ENCODE measurements at places on chromosomes 11 and 22.

DNA sequence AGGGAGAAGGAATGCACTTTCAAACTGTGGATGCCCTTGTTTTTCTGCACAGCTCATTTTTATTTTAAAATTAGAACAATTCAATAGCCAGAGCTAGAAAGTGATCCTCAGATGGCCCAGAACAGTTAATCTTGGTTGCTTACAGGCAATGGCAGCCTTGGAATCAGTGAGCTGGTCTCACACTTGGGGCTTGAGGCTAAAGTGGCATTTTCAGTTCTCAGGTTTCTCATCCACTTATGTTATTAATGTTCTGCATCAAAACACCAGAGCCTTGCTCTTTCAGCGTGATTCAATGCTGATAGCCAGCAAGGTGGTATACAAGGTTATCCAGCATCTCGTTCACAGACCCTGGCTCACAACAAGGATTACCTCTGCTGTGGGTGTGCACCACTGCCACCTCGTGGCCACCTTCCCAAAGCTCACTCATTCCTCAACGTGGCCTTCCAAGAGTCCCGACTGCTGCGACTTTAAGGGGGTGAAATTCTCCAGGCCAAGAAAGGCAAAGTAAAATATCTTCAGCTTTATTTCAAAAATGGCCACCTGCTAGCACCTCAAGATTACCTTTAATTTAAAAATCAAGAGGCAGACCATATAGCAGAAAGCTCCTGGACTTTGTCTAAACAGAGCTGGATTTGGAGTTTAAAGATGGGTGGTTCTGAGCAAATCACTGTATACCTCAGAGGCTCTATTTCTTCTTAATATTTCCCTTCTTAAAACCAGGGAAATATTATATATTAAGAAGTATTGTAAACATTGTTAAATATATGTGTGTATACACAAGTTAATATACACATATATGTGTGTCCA, 34.2 kb upstream of the FSHB start:
- no peak for DNase-seq

- DNase-seq, result no peak
Measured at GRCh38 chr11:96137373-96137772, 205.6 kb downstream of the MAML2 start.

DNA sequence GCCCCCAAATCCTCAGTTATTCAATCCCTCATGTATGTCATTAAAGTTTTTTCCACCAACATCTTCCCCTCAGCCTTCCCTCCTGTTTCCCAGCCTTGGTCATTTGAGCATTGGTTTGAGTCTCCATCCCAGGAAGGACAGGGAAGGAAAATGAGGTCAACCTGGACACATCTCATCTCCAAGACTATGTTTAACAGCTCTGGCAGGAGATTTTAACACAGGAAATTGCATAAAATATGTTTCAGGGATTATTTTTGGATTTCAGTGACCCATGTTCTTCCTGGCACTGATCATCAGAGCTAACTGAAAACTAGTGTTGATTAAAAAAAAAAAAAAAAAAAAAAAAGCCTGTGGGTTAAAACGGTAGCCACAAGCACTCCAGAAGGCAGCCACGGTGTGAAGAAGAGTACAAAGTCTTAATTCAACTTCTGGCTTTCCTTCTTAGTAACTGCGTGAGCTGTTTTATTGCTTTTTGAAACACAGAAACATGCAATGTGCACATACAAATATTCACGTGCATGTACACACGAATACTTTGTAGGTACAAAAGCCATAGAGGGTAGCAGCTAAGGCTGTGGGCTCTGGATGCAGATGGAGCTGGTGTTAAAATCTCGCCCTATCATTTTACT, 164.4 kb upstream of the DDI1 start:
- no peak for DNase-seq

GRCh38 chr11:16678466-16679116, 59.9 kb upstream of the C11orf58 start:
- no peak for DNase-seq

DNA sequence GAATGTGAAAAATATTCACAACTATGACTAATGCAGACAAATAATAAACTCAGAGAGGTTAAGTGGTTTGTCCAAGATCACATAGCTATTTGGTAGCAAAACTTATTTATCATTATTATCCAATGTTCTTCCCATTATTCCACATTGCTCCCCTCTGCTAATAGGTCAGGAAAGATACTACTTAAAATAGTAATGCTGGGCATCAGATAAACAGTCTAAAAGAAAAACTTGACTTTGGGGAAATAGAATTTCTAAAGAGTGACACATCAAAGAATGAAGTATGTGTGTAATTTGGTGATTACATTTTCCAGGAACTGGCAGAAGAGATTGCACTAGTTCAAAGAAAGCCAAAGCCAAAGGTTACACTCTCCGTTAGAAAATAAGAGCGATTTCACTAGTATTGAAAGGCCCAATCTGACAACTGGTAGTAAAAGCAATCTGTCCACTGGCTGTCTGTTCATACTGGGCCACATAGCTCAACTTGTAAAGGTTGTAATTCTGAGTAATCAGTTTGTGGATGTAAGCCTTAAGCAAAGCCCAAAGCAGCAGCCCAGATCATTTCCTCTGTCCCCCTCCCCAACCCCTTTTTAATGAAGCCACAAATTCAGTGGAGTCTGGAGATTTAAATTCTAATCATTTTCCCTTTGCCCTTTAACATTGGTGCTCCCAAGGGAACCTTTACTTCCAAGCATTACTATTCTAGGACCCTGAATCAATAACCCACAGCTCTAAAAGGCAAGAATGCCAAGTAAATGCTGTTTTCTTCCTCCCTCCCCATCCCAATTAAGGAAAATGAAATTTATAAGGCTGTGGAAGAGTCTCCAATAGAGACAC, 283.5 kb downstream of the TTC28 start:
- DNase-seq, result no peak

GRCh38 chr22:41445129-41446056, 1.2 kb downstream of the TOB2 start:
- DNase-seq, result no peak

GRCh38 chr11:130677486-130678153, 229.2 kb downstream of the ADAMTS15 start:
- DNase-seq, result no peak

GRCh38 chr11:27806122-27806521, 105.9 kb upstream of the BDNF start:
- no peak for DNase-seq

- DNase-seq, result no peak
Measured at GRCh38 chr11:78140392-78141077, 1.1 kb upstream of the ALG8 start.

DNA sequence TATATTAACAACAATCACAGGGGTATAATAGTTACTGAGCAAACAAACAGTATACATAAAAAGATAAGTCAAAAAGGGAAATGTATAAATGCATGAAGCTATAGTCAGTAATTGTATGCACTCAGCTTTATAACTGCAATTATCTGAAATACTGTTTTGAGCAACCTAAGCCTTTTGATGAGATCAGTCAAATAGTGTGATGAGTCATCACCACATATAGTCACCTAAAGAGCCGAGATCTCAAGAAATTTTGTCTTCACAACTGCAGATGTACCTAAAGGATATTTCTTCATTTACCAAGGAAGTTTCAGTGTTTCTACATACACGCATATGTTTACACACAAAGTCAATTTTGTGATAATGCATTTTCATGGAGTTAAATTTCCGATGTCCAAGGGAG, 5.4 kb upstream of the OR51A2 start:
- DNase-seq, result no peak

GRCh38 chr22:40808018-40808841, 10.9 kb downstream of the SLC25A17 start:
- DNase-seq, result no peak

GRCh38 chr11:112023104-112023503, 2.1 kb upstream of the DLAT start:
- DNase-seq, result no peak

- DNase-seq, result no peak
Measured at GRCh38 chr11:127926721-127927120, 660.6 kb downstream of the ETS1 start.

- no peak for DNase-seq
Measured at GRCh38 chr11:77776455-77776854, 44.1 kb downstream of the RSF1 start.

DNA sequence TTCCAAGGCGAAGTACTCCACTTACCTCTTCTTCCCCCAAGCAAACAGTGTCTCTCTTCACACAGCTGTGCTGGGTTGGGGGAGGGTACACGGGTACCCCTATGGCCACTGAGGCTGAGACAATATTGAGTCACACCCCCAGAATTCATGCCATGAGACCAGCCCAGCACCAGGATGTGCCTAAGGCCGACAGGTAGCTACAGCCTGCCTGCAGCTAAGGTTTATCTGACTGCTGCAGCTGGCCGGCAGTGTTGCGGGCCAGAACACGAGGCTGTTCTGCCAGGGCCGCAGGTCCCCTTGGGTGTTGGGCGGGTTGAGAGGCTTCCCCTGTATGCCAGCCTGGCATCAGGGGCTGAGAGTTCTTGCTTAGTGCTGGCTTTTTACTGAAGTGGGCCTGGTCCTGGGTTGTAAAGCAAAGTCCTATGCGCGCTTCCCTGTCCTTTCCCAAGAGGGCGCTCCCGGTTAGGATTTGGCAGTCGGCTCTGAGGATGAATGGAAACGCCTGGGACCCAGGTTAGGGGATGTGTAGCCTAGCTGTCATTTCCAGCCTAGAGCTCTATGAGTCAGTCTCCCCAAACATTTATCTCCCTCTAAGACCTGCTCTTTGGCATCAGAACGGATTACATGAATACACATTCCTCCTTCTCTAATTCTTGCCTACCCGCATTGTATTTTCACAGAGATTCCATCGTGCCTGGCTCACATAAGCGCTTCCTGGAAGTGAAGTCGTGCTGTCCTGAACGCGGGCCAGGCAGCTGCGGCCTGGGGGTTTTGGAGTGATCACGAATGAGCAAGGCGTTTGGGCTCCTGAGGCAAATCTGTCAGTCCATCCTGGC, 7.1 kb downstream of the USP18 start:
- no peak for DNase-seq

- no peak for DNase-seq
Measured at GRCh38 chr22:21646608-21647590, 4.8 kb downstream of the SDF2L1 start.

DNA sequence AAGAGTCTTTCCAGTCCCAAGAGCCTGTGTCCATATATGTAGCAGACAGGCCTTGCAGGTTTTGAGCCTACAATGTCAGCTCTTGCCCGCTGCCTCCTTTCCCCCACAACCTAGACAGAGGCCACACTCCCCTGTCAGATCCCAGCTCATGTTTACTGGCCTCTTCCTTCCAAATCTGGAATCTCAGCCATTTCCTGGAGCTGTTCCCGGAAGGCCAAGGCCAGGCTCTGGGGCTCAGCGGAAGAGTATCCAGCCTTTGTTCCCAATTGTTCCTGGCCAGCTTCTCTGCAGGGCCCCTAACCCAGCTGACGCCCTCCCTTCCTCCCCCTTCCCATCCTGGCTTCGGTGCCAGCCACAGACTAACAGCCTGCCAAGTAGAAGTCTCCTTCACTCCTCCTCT, 1.0 kb upstream of the ROBO4 start:
- no peak for DNase-seq

DNA sequence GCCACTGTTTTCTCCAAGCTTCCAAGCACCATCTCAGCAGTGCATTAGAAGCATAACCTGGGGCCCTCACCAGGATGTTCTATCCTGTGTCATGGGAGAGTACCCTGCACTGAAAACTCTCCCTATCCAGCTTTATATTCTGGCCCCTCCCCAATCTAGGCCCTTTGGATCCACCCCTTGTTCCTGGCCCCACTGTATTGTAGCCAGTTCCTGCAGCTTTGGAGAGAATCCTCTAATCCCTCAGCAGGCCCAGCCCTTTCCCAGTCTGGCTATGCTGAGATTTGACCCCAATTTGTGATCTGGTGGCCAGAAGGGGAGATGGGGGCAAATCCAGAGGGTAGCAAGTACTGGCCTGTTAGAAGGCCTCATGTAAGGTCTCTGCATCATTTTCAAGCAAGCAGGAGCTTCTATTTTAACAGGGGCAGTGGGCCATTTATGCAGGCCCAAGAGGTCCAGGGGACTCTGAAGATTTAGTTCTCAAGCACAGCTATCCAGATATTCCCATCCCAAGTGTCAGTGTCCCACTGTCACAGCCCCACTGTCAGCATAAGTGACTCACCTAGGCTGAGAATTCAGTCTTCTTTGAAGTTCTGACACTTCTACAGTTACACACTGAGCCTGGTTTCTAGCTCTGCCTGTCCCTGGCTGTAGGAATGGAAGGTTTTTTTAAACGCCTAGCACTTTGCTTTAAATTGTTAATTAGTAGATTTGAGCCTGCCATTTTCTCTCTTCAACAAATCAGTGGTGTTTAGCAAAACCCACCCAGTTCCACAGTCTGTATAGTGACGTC, 589.5 kb upstream of the CADM1 start:
- no peak for DNase-seq
